PC-3 (cell line): ENCODE measurements at places on chromosomes 1 and 21. TPM values are rescaled to one million over a fixed set of nuclear protein-coding genes. Genes with fewer than 3 reads are reported as not detected.

RIPPLY3 gene
- total RNA-seq: 10.0 and 11.4 TPM in 2 replicates

GBP6 gene
- 0.17 and 0.40 TPM in 2 replicates for total RNA-seq

TCP10L gene
- total RNA-seq: 0.23 and 2.1 TPM in 2 replicates

ABCB10 gene
- total RNA-seq: 27.4 and 30.4 TPM in 2 replicates

- peaks cover 12% of the 10 kb centered on the region for H3K4me1 ChIP-seq
- H3K27ac ChIP-seq: no peak overlapping the region
- no peak for DNase-seq
- H3K27me3 ChIP-seq: no peaks in the 10 kb centered on the region
These were observed 102.9 kb downstream of the PSMG1 start for GRCh38 chr21:39080366-39080765.

DNA sequence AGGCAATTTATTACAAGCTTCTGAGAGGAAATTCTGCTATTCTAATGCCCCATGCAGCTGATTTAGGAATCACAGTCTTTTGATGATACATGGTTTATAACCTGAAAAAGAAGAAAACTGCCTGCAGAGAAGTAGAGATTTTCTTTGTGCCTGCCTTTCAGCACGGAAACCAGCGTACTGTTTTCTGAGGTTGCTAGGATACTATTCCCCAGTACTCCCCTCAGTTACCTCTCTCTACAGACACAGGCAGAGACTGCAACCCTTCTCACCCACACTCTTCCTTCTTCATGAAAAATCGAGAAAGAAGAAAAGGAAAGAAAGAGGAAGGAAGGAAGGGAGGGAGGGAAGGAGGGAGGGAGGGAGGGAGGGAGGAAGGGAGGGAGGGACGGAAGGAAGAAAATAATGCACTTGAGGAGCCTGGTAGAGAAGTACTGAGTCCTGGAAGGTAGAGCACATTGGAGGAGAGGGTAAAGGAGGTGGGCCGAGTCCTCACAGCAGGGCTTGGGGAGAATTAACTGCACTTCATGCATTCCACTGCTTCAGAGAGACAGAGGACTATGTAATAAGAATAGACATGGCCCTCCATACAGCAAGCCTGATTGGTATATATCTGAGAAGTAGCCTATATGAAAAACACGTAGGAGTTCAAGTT, 21.9 kb downstream of the RGS2 start:
- no peaks in the 10 kb centered on the region for H3K36me3 ChIP-seq
- peak overlapping the region; percentile 60 for H3K27ac ChIP-seq
- no peak overlapping the region for H3K4me3 ChIP-seq
- H3K27me3 ChIP-seq: no peaks in the 10 kb centered on the region
- peaks cover 23% of the 10 kb centered on the region for H3K4me1 ChIP-seq
- no peak for DNase-seq

GRCh38 chr1:168628807-168629206, 52.4 kb downstream of the XCL1 start:
- H3K36me3 ChIP-seq: no peaks in the 10 kb centered on the region
- no peaks in the 10 kb centered on the region for H3K27me3 ChIP-seq
- peak overlapping the region; percentile 6; the same call in 1 of the 2 replicates for H3K4me3 ChIP-seq
- peak overlapping the region; percentile 84 for H3K27ac ChIP-seq
- DNase-seq: peak; percentile 98

DNA sequence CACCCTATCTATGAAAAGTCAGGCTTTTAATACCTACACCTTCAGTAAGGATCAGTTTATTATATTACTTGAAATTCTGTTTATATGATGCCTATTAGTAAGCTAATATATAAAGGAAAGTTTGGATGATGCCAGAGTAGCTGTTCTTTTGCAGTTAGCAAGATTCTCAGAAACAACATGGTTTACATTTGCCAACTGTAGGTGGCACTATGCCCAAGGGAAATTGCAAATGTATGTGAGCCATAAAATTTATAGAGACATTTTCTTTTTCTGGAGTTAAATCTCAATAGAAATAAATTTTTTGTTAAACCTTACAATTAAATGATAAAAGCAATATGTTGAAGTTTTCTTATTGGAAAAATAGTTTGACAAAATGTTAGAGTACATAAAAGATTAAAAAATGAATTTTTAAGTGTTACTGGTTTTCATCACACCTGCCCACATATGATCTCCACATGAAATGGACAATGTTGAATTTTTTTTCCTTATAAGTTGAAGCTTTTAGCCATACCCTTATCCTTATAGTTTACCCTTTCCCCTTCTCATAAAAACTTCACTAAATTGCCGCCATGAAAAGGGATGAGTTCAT, 32.1 kb upstream of the EPHX4 start:
- H3K4me1 ChIP-seq: no peaks in the 10 kb centered on the region
- H3K4me3 ChIP-seq: no peak overlapping the region
- peak; percentile 76 for DNase-seq
- no peak overlapping the region for H3K27ac ChIP-seq
- no peaks in the 10 kb centered on the region; the same call in 1 of the 2 replicates for H3K36me3 ChIP-seq
- H3K27me3 ChIP-seq: no peaks in the 10 kb centered on the region

- no peak overlapping the region for H3K27ac ChIP-seq
- peaks cover 9% of the 10 kb centered on the region; the same call in 1 of the 2 replicates for H3K27me3 ChIP-seq
- no peaks in the 10 kb centered on the region for H3K4me1 ChIP-seq
- DNase-seq: no peak
- H3K4me3 ChIP-seq: no peak overlapping the region
- H3K36me3 ChIP-seq: no peaks in the 10 kb centered on the region
These were observed 255.7 kb downstream of the RRAGC start for GRCh38 chr1:38603907-38604306.
